ENCODE measurements at places on chromosomes 6 and 20.

DNA sequence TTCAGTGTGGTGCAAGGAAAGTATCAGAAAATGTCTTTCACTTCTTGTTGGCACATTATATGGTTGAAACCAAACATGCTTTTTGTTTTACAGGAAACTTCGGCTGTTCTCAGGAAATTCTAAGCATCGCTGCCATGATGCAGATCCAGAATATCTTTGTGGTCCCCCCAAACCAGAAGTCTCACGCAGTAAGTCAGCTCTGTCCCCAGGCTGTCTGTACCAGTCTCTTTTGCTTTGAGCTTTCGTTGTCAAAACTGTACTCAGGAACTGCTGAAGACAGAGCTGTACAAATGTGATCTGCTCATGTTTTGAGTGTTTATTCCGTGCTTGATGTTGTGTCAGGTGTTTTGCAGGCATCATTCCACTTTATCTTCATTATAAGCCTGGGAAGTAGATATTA, 59.6 kb downstream of the DHX35 start:
- no peak for DNase-seq

DNA sequence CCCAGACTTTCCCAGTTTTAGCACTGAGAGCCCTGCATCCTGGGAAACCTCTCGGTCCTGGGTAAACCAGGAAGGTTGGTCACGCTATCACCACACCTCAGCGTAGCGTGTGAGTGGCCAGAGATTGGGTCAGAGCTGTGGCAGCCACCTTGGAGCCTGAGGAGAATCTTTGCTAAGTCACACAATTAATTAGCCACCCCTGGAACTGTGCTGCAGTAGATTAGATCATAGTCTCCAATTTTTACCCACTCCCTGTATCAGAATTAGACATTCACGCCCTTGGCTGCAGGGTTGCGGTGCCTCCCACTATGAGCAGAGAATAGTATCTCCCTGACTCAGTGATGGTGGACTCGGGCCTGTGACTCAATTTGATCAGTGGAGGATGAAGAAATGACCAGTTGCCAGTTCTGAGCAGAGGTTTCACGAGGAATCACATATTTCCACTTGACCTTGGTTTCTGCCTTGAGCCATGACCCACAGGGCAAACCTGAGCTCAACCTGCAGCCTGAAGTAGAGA, 6.0 kb upstream of the PTGIS start:
- no peak for DNase-seq

DNA sequence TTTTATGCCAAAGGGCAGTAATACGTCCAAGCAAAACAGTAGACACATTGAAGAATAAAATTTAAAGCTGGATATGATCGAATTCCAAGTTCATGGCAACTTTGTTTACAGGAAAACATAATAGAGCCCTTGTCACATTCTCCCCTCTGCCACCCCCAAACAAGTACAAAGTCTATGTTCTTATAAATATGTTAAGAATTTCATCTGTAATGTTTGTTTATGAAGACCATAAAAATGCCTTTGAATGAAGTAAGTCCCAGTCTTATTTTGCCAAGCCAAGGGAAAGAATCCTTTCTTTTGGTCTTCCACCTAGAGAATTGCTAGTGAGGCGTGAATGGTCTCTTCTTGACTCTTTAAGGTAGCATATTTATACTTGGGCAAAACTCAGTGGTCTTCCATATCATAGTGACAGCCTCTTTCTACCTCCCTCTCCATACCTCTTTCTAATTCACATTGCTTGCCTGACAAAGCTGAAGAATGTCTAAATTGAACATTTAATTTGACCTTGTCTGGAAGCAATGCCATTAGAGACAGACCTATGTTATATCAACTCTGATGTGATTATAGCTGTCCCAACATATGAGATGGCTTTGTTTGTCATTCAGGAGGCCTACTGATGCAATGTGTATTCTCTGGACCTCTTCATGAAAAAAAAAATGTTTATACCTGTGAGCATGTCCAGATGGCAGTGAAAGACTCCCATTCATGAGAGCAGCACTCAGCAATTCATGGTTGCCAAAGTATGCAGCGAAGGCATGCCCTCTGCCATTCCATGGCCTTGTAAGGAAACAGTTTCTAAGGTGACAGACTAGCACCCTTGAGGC, 70.6 kb upstream of the CCN2 start:
- no peak for DNase-seq

DNA sequence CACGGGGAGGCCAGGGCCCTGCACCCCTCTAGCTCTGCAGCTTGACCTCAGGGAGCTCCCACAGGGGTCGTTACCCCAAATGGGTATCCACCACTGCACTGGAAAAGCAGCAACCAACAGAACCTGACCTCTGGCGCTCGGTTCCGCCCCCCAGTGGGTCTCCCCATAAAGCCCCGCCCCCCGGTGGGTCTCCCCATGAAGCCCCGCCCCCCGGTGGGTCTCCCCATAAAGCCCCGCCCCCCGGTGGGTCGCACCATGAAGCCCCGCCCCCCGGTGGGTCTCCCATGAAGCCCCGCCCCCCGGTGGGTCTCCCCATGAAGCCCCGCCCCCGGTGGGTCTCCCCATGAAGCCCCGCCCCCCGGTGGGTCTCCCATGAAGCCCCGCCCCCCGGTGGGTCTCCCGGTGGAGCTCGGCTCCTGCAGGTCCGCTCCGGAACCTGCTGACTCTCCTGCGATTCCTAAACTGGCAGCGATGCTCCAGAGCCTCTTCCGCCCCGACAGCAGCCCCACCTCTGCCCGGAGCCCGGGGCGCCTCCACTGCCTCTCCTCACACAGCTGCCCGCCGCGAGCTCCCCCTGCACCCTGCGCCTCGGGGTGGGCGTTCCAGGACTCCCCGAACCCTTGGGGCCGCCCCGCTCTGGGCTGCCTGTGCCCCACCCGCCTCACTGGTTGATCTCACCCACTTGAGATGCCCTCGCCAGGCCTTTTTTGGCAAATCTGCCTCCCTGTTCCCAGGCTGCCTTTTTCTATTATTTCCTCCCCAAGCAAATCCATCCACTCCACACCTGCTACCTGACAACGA, 12.1 kb downstream of the SLC2A4RG start:
- DNase-seq: peak; percentile 27

DNA sequence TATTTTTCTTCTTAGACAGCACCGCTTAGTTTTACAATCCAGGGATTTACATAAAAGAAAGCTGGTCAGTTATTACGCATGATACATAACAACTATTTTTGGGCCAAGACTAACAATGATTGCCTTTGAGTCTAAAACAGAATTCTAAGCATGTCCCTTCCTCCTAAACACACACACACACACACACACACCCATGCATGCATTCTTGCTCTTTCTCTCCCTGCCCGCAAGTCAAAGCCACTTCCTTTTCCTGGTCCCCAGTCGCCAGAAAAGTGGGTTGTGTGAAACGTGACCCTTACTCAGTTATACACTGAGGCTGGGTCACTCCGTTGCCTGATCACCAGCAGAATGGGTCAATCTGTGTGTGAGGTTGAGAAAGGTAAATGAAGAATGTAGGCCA, 31.4 kb downstream of the FYN start:
- no peak for DNase-seq

DNA sequence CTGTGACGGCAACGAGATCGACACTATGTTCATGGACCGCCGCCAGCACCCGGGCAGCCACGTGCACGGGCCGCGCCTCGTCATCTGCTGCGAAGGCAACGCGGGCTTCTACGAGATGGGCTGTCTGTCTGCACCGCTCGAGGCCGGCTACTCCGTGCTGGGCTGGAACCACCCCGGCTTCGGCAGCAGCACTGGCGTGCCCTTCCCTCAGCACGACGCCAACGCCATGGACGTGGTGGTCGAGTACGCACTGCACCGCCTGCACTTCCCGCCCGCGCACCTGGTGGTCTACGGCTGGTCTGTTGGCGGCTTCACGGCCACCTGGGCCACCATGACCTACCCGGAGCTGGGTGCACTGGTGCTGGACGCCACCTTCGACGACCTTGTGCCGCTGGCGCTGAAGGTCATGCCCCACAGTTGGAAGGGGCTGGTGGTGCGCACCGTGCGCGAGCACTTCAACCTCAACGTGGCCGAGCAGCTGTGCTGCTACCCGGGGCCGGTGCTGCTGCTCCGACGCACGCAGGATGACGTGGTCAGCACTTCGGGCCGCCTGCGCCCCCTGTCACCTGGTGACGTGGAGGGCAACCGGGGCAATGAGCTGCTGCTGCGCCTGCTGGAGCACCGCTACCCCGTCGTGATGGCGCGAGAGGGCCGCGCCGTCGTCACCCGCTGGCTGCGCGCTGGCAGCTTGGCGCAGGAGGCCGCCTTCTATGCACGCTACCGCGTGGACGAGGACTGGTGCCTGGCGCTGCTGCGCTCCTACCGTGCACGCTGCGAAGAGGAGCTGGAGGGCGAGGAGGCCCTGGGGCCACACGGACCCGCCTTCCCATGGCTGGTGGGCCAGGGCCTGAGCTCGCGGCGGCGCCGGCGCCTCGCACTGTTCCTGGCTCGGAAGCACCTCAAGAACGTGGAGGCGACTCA, 943 bp downstream of the ABHD16B start:
- DNase-seq: no peak

DNA sequence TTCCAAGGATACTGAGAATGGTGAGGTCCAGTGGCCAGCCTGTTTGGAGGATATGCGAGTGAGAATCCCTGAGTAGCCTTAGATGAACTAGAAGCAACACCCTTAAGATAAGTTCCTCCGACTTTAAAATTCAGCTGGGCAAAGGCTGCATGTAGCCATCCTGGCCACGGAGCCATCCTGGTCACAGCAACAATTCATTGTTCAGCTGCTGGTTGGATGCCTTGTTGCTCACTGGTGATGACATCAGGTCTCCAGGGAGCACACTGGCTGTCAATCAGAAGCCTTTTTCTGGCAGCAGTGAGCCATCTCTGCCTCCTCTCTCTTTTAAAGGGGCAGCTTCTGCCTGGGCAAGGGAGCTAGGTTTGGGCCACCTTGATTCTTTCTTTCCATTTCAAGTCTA, 22.4 kb upstream of the RIMS4 start:
- no peak for DNase-seq

DNA sequence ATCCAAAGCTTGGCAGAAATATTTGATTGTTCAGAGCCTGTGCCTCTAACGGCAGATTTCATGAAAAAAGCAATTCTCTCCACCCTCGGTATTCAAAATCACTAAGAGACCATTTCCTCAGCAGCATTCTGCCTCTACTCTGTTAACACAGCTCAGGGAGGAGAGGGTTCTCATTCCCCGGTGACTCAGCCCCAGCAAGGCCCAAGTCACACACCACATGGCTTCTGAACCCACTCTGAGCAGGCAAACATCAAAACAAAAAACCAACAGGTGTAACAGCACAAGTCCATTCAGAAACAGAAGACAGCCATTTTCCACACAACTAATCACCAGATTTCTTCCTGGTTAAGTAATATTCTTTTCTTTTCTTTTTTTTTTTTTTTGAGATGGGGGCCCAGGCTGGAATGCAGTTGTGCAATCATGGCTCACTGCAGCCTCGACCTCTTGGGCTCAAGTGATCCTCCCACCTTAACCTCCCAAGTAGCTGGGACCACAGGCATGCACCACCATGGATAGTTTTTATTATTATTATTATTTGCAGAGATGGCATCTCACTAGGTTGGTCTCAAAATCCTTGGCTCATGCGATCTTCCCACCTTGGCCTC, 55.4 kb downstream of the GFOD1 start:
- peak; percentile 23 for DNase-seq

DNA sequence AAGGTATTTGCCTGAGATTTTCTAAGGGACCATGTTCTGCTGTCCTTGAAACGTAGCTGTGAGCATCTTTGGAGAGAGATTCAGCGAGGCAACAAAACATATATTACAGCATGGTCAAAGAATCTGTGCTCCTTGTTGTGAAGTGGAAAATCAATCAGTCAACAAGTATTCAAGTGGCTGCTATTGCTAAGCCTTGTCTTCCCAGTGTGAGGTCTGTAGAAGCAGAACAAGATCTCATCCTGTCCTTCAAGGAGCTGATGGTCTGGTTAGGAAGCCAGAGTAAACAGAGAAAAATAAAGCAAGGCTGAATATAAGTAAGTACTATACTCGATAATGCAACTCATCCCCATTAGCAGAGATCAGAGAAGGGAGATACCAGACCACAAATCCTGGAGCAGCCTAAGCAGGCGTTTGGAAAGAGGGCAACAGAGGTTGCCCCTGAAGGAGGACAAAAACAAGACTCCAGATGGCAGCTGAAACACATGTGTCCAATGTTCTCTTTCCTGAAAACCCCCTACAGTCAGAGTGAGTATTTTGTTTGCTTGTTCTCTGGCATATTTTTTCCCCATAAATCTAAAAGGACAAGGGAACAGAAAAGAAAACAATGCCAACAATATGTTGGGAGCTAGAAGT, 392.0 kb downstream of the SYNE1 start:
- no peak for DNase-seq

DNA sequence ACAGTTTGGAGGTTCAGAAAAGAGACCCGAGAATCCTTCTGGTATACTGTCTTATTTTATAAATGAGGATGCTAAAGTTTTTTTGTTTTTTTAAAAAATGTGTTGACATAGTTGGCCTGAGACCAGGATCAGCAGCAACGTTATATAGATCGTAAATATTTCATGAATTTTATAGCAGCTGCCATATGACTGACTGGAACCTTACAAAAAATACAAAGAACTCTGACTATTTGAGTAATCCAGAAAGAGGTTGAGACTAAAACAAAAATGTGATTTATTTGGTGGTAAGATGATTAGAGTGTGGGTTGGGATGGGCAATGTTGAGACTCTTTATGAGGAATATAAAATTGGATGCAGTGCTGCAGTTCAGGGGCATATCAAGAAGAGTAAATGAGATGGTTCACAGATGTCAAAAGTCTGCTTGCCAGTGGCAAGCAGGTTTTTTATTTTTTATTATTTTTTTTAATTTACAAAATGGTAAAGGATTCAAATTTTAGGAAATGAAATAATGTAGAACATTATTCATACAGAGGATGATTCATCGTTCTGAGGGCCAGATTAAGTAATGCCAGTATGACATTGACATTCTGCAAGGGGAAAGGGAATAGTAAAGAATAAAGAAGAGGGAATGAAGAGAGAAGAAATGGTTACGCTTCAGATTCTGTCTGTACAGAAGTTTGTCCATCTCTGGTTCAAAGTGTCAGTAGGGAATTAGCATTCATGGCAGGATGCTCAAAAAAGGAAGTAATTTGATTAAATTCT, 58.5 kb downstream of the SCAF8 start:
- DNase-seq: no peak

- peak; percentile 57 for DNase-seq
Observed at GRCh38 chr6:157535340-157536222, 154.6 kb downstream of the ZDHHC14 start.

- no peak for DNase-seq
Observed at GRCh38 chr20:3121955-3122610, 37.6 kb upstream of the AVP start.

GRCh38 chr20:50331469-50332363, 141.1 kb downstream of the CEBPB start:
- no peak for DNase-seq

GRCh38 chr6:47420394-47421371, 56.9 kb upstream of the CD2AP start:
- DNase-seq: no peak

GRCh38 chr6:152209211-152209610, 401.7 kb downstream of the ESR1 start:
- no peak for DNase-seq

GRCh38 chr6:77383026-77383425, 80.3 kb downstream of the HTR1B start:
- no peak for DNase-seq
